ENCODE measurements at places on chromosomes 12 and 14.
A peak's percentile ranks its signal among the peaks of the same experiment; 100 is the strongest.

- DNase-seq = no peak
Observed at GRCh38 chr14:71488703-71489191, 443.5 kb upstream of the RGS6 start.

DNA sequence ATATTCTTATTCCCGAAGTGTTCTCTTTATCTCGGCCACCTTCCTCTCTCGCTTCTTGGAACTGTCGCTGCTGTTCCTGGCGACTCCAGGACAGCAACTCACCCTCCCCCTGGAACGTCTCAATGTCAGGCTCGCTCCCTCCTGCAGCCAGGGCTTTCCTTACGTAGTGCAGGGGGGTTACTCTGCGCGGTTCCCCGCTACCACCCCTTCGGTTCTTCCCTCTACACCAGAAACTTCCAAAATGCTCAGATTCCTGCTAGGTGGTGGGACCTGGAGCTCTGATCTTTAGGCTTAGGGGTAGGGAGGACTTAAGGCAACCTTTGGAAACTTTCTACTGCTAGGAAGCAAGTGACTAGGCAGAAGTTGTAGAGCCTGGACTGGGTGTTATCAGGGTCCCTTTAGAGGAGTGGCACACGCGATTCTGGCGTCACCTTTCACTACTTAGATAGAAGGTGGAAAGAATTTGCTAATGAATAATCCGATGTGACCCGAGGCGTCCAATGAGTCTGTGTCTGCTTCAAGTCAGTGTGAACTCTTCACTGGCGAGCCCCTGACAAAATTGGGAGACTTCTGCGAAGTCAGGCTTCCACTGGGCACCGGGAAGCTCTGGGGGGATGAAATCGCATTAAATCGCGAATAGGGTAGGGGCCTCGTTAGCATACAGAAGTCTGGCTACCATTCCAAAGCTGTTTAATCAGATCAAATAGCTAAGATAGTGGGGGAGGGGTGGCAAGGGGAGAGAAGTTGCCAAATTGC lies 900 bp upstream of the DPF3 start:
- no peak for DNase-seq

GRCh38 chr12:127886827-127887226 lies 380.1 kb upstream of the TMEM132C start:
- DNase-seq = no peak

GRCh38 chr12:43797561-43798217 lies 8.4 kb downstream of the TWF1 start:
- peak; percentile 28 for DNase-seq

GRCh38 chr12:52662093-52662917 lies 10.3 kb upstream of the KRT2 start:
- no peak for DNase-seq

DNA sequence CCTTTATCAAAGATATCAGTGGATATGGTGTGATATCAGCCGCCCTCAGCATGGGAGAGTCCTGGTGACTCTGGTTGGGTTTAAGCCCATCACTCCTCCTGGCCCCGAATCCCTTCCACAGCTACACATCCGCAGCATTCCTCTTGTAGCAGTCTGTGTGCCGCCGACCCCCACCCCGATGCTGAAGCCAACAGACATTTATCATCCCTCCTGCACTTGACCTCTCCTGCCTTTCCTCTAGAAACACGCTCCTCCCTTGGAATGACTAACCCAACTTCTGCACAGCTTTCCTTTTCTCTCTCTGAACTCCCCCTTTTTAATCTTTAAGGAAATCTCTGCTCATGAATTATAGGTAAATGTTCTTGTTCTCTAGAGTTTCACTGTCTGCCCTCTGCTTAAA lies 250.9 kb upstream of the FOXN3 start:
- no peak for DNase-seq

GRCh38 chr14:94357166-94357565 lies 31.2 kb downstream of the SERPINA1 start:
- DNase-seq = no peak

GRCh38 chr14:70893858-70894291 lies 13.4 kb upstream of the PCNX1 start:
- no peak for DNase-seq

GRCh38 chr12:41061192-41061591 lies 126.9 kb upstream of the PDZRN4 start:
- no peak for DNase-seq

- peak; percentile 9 for DNase-seq
Observed at GRCh38 chr12:7645395-7646177, 20.1 kb downstream of the APOBEC1 start.

- DNase-seq = no peak
Observed at GRCh38 chr14:105880616-105881015, 354.2 kb downstream of the TMEM121 start.

- DNase-seq = no peak
Observed at GRCh38 chr12:62873116-62873825, 61.7 kb downstream of the PPM1H start.

DNA sequence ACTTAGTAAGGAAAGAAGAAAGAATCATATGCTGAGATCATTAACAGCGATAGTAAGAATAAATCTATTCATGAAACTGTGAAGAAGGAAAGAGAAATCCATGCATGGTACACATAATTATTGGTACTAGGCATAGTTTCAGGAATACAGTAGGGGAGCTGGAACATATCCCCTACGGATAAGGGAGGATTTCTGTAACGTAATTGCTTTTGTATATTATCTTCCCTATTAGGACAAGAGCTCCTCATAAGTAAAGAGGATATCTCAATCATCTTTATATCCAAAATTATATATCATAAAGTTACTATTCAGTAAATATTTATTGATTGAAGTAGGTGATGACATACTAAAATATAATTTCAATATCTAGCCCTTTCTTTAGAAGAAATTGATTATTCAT lies 22.9 kb downstream of the SYT1 start:
- no peak for DNase-seq

DNA sequence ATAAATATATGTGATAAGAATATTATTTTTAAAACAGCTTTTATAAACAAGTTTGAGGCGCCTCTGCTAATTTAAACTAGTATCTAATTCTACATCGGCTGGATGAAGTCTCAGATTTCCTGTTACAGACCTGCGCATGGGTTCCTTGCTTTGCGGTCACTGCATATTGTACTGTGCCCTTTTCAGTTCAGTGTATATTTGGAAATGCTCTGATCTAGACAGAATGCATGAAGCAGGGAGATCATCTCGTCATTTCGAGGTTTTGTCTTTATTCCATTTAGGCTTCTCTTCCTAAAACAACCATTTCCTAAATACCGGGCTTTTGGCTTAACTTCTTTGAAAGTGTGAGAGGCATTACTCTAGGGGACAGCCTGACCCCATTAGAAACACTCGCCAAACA lies 25.6 kb downstream of the CRACR2A start:
- DNase-seq = no peak

DNA sequence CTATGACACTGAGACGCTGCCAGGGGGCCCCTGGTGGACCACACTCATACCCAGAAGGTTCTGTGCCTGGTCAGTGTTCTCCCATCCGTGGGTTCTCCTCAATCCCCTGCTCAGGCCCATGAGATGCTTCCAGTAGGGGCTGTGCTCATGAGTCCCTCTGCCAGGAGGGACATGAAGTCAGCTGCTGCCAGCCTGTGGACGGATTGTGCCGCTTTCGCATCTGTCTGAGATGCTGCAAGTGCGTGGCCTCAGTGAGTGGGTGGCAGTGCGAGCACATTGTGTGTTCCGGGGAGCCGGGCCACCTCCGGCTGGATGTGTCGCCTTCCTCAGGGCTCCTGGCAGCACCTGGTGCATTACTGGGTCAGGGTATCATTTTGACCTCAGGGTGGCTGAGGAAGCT lies 15.5 kb downstream of the TUNAR start:
- DNase-seq = no peak

DNA sequence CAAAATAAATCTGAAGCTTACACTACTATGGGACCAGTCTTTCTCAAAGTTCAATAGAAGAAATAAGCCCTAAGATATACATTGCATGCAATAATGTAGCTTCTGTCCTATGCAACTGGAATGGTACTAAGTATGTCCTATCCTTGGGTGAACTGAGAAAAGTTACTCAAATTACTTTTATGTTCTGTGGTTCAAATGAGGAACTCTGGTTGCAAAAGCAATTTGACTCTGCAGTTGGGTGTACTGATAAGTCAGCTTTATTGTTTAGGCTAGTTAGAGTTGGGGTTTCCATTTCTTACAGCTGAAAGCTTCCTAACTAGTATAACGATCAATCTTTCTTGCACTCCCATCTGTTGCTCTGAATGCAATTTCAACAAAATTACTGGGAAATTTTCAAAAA lies 29.2 kb downstream of the GPR135 start:
- no peak for DNase-seq

- peak; percentile 5 for DNase-seq
Observed at GRCh38 chr12:104057771-104058197, 6.5 kb upstream of the HCFC2 start.

GRCh38 chr12:132624186-132624855 lies 5.7 kb downstream of the P2RX2 start:
- no peak for DNase-seq

DNA sequence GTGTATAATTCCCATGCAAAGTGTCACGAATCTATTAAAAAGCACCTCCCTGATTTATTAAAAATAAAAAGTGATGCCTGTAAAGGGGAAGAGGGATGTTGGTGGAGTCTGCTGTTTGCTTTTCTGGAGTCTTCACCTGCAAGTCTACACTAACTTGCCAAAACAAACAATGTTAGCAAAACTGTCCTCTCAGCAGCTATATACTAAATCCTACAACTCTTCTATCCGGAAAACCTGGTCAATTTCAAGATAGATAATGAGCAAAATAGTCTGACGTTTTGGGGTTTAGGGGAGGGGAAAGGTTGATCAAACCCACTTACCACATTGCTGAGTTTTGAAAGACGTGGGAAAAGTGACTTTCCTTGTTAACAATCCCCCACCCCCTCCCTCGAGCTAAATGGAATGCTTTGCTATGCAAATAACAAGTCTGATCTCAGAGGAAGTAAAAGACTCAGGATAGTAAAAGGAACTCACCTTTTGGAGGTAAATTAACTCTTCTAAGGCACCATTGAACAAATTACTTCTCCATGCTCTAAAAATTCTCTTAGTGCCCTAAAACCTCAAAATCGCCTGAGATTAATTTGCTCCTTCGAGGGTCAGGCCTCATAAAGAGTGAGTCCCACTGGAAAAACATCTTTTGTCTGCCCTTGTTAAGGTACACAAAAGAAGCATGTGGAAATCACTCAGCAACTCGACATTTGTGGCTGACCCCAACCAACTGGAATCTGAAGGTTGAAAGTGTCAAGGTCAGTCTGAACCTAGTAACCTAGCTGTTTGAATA lies 13.5 kb downstream of the BMP4 start:
- DNase-seq = peak; percentile 80

All from NCI-H1417 (cell line).